Fibroblast of the aortic adventitia (primary cell): ENCODE measurements at places on chromosomes 1 and 21. TPM values are rescaled to one million over a fixed set of nuclear protein-coding genes. Genes with fewer than 3 reads are reported as not detected.
A peak's percentile ranks its signal among the peaks of the same experiment; 100 is the strongest.

GRCh38 chr1:219744652-219745469 is 132.0 kb upstream of the ZC3H11B start:
- peak; percentile 79 for DNase-seq

DNA sequence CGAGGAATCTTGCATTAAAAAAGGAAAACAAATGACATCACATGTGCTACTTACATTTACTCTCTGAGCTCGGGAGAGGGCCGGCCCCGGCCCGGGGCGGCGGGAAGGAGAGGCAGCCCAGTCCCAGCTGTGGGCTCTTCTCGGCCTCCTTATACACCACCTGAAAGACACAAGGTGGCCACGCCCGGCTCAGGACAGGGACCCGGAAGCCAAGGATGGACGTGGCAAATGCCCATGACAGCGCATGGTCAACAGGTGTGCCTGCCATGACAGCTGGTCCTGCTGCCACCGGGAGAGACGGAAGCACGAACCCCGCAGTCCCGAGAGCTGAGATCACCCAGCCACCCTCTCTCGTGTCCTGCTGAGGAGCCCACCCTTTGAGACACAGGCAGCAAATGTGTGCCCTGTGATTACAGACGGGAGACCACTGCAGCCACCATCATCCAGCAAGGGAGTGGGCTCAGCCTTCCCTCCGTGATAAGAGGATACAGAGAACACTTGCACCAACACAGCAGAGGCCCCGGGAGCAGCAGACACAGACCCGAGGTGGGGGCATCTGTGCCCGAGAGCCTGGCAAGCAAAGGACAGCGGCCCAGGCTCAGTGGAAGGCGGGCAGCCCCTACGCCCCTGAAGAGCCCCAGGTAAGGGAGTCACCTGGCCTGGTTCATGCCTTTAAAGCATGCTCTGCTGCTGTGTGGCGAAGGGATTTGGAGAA is 8.7 kb downstream of the TPRG1L start:
- DNase-seq = no peak

The RIPPLY3 gene
- not detected in 2 replicates for total RNA-seq

The CR1 gene
- total RNA-seq = not detected in 2 replicates

The LDLRAD1 gene
- total RNA-seq = not detected in 2 replicates

DNA sequence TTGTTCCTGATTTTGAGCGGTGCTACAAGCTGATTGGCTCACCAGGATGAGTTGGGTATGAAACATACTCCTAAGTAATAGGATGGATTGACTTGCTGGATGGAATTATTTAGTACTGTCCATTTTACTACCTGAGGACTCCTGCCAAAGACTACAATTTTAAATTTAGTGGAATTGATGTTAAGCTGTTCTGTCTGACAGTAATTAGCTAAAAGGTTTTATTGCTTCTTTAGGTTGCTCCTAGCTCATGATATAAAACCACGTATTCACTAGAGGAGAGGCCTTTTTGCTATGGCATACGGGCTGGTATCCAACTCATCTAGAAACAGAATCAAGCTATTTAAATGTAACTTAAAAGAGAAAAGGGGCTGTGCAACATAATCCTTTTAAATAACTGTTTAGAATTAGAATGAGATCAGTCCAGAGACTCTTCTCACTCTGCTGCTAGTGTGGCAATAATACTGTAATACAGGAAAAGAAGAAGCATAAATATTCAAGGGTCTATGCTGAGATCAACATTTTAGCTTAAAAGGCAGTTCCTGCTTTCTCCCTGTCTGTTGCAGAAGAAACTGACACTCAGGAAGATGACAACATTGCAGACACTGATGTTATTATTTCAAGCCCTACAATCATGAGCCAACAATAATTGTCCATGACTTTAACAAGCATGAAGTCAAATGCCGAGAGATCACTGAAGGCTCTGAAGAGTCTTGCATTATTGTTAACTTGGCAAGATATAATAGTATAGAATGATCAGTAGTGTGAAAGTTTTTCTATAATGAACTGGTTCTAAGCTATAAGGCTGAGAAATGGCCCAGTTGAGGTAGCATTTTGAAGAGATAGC is 258.7 kb upstream of the ADGRL4 start:
- no peak for DNase-seq

DNA sequence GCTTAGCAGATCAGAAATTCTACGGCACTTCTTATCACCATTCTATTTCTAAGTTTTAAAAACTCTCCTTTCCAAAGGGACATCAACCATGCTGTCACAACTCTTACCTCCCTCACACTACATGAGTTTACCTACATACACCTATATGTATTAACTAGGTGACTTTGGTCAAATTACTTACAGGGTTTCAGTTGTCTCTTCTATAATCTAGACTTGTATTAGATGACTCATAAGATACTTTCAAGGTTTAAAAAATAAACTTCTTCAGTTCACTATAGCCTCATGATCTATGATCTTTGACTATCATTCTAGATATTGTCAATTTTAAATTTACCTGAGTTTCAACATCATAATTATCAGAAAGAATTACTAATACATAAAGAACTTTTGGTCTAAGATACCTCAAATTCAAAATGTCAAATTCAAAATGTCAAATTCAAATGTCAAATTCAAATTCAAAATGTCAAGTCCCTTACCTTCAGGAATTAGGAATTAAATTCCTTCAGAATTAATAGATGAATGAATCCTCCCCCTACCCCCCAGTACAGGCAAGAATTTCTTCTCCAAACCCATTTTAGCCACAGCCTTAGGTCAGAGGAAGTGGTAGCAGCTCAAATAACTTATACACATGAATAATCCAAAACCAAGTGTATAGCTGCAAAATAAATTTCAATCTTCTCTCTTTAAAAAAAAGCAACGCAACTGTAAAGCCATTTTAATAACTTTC is 31.1 kb downstream of the OTUD7B start:
- no peak for DNase-seq

DNA sequence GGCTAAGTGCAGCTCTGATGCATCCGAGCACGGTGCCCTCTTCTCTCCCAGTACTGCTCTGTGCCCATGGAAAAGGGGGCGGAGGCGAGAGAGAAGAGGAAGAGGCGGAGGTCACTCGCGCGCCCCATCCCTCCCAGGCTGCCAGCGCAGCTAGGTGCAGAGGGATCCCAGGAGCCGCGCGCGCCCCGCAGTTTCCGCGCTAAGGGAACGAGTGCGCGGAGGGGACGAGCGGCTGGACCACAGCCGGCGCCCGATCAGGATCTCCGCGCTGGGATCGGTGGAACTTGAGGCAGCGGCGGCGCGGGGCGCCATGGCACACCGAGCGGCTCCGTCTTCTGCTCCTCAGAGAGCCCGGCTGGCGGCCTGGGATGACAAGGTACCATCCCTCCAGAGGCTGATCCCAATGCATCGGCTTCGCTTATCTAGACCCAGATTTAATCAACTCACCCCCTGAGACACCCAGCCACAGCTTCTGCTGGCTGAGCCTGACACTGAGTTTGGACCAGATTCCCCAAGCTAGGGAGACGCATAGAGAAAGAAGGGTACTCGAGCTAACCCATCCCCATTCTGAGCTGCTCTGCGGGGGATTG is at the start of gene PTGFR:
Gene PTGFR, plus strand, starts transcription at position 114 of the 590 bp plus-strand sequence. CDS start 1,770 bp downstream, outside the sequence.
- DNase-seq = peak; percentile 45

- no peak for DNase-seq
Observed at GRCh38 chr1:240098534-240098933, 6.9 kb downstream of the FMN2 start.

DNA sequence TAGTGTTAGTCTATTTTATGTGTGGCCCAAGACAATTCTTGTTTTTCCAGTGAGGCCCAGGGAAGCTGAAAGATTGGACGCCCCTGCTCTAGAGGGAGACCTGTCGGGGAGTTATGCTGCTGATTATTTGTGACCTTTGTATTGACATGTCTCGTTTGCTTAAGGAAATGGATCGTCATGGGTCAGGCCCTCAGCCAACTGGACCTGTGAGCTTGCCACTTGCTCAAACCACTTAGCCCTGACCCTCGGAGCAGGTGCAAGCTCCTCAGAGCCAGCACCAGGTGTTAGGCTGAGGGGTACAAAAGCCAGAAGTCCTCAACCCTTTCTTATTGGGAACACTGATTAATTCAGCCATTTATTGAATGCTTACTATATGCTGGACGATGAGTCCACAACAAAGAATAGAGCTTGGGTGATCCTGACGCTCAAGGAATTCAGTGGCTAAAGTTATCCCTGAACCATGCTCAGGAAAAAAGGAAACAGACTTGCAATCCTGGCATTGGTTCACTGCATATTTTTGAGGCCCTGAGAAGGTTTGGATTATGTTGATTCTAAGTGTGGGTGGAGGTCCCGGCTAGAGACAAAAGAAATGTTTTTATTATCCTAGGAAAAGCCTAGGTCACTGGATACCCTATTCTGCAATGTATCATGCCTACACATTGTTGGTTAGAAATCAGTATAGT is 19.0 kb downstream of the TGFB2 start:
- DNase-seq = peak; percentile 55

The SPATA46 gene
- total RNA-seq = not detected in 2 replicates

DNA sequence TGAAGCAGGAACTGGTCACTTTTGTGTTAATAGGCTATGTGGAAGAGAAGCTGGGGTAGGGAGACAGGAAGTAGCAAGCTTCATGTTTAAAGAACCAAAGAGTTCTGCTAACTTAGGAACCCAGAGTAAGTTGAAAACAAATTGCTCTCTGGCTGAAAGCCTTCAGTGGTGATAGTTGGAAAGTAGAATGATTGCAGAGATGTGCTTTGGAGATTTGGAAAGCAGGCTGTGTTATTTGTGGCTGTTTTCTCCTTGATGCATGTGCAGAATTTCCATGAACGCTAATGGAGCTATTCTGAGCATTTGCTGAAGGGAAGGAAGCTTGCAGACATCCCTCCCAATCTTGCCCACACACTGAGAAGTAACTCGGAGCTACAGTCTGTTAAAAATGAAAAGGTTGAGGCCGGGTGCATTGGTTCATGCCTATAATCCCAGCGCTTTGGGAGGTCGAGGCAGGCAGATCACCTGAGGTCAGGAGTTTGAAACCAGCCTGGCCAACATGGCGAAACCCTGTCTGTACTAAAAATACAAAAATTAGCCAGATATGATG is 45.7 kb downstream of the TCEANC2 start:
- DNase-seq = no peak

DNA sequence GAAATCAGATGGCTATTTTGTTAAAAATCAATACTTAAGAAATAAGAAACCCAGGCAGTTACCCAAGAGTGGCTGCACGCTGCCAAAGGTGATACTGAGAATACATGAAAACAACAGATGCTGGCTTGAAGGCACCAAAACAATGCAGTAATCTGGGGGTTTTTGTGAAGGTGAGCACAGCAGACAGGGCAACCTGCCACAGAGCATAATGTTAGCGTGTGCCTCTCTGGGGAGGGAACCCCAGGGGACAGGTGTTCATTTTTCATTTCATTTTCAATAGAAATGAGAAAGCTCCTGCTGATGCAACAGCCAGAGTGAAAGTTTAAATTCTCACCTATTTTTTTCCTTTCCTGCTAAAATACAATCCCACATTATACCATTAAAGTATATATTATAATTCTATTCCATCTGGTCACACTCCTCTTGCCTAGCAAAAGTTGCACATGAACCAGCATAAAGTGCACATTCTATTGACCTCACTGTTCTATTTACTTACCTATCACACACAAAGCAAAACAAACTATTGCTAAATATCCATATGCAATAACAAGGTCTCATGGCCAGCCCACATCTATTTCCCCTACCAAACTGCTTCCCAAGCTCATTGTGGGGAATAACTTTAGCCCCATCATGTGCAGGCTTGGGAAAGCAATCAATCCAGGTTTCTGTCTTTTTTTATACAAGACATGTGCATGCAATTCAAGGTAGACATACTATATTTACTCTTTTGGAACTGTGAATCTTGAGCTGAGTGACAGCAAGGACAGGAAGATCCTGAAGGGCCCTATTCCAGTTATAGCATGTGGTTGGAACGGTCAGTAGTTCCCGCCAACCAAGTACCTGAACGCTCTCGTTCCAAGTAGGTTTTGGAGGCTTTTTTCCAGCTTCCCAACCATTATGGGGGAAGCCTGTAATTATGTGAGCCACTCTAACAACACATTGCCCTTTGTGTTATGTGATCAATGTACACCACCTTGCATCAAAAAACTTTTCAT is 173.6 kb downstream of the RERE start:
- no peak for DNase-seq

The SERPINC1 gene
- not detected in 2 replicates for total RNA-seq

DNA sequence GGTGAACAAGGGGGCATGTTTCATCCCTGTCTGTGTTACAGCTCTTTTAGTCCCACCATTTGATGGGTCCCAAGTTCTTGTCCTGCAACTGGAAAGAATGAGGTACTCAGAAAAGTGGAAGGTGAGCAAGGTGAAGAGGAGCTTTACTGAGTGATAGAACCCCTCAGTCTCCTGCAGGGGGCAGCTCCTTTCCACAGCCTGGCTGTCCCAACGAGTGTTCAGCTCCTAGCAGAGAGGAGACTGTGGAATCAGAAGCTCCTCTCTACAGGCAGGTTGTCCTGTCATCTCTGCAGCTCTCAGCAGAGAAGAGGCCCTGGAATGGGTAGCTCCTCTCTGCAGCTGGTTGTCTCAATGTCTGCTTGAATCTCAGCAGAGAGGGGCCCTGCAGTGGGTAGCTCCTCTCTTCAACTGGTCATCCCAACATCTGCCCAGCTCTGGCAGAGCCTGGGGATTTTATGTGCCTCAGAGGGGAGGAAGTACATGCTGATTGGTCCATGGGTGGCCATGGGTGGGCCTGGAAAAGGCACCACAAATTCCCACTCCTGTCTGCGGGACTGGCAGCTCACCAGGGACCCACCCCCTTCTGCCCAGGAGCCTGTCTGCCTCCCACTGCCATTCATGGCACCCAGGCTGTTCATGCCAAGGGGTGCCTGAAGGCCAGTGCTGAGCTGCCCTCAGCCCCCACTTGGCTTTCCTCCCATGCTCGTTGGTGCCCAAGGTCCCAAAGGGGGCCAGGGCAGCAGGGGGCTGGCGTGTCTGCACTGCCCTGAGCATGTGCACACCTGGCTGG is 25.7 kb downstream of the LDLRAD1 start:
- DNase-seq = peak; percentile 7

GRCh38 chr1:67676946-67677345 is 8.1 kb upstream of the GADD45A start:
- DNase-seq = no peak

GRCh38 chr1:160891474-160891873 is 6.5 kb upstream of the ITLN1 start:
- DNase-seq = no peak

The LRRN2 gene
- total RNA-seq = 1.4 TPM in 1 of 2 replicates, not detected in the other

DNA sequence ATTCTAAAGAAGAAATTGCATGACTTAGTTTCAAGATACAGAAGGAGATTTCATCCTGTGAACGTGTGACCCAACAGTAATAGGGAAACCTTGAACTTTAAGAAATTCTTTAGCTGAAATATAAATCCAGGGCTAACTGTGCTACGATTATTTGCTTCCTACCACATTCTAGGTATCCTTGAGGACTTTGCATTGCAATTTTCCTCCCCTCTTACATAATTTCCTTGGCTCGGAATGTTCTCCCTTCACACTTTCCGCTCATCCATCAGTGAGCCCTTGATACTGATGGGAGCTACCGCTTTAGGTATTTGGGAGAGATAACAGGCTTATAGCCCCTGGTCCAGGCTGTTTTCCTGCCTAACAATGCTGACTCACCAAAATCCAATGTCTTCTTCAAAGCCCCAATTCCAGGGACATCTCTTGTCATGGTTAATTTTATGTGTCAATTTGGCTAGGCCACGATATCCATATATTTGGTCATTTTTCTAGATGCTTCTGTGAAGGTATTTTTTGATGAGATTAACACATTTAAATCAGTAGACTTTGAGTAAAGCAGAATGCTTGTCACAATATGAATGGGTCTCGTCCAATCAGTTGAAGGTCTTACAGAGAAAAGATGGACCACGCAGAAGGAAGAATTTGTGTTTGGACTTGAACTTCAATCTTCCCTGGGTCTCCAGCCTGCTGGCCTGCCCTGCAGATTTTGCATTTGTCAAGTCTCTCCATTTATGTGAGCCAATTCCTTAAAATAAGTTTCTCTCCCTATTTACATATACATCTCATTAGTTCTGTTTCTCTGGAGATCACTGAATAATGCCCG is 121.2 kb downstream of the PTPN14 start:
- DNase-seq = peak; percentile 57
